ENCODE measurements at places on chromosomes 1 and 21. TPM values are rescaled to one million over a fixed set of nuclear protein-coding genes. Genes with fewer than 3 reads are reported as not detected.

DNA sequence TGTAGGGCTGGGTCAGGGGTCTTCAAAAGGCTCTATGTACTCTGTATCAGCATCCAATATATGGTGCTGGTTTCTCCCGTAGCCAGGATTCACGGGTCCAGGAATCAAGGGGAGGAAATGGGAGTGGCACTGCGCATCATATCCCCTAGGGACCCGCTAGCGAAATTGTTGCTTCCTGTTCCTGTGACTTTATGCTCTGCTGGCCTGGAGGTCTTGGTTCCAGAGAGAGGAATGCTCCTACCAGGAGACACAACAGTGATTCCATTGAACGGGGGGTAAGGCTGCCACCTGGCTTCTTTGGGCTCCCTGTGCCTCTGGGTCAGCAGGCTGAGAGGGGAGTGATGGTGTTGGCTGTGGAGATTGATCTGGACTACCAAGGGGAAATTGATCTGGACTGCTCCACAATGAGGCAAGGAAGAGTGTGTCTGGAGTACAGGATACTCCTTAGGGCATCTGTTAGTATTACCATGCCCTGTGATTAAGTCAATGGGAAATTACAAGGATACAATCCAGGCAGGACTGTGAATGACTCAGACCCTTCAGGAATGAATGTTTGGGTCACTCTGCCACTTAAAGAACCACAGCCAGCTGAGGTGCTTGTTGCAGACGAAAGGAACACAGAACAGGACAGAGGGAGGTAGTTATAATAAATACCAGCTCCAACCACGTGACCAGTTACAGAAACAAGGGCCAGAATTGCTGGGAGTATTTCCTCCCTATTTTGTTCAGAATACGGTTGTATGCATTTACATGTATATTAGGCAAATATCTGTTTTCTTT, 10.2 kb downstream of the SPSB1 start:
- no peaks in the 10 kb centered on the region for H3K36me3 ChIP-seq
- no peak overlapping the region for H3K4me3 ChIP-seq
- H3K4me1 ChIP-seq: no peaks in the 10 kb centered on the region
- no peak for DNase-seq

DNA sequence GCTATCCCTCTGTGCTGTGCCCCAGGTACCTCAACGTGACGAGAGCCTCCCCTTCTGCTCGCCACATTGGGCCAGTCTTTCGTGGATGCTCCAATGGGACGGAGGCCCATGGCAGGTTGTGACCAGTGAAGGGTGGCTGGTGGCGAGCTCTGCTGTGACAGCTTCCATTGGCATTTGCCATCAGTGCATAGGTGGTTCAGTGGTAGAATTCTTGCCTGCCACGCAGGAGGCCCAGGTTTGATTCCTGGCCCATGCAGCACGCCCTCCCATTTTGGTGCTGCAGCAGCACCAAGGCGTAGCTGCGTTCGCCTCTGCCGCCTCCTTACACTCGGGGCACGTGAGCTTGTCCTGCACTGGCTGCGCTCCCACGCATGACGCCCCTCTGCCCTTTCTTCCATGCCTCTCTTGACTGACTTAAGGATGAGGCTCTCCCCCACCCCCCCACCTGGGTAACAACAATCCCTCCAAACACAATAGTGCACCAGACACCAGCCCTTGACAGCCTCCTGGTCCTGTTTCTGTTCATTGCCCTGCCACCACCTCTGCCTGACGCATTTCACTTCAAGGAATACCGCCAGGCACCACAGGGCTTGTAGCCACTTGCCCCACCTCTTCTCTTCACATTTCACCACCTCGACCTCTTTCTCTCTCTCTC, 24.7 kb upstream of the FCGR2A start:
- H3K36me3 ChIP-seq: no peaks in the 10 kb centered on the region
- no peaks in the 10 kb centered on the region for H3K4me1 ChIP-seq
- no peak overlapping the region for H3K4me3 ChIP-seq
- peaks cover 3% of the 10 kb centered on the region for H3K27me3 ChIP-seq
- no peak overlapping the region for H3K27ac ChIP-seq
- no peak for DNase-seq

GRCh38 chr1:145716641-145717345, 2.5 kb upstream of the CD160 start:
- H3K4me1 ChIP-seq: peaks cover 8% of the 10 kb centered on the region
- no peak for DNase-seq
- H3K27me3 ChIP-seq: no peaks in the 10 kb centered on the region

GRCh38 chr1:172448995-172449584, 5.2 kb upstream of the PIGC start:
- H3K4me1 ChIP-seq: peaks cover 27% of the 10 kb centered on the region
- H3K4me3 ChIP-seq: no peak overlapping the region
- no peak overlapping the region for H3K27ac ChIP-seq
- no peaks in the 10 kb centered on the region for H3K27me3 ChIP-seq
- H3K36me3 ChIP-seq: no peaks in the 10 kb centered on the region
- DNase-seq: no peak

- peaks cover 56% of the 10 kb centered on the region for H3K4me1 ChIP-seq
- peak overlapping the region; percentile 94 for H3K4me3 ChIP-seq
- H3K36me3 ChIP-seq: peaks cover 10% of the 10 kb centered on the region
- H3K27me3 ChIP-seq: no peaks in the 10 kb centered on the region
Measured at GRCh38 chr1:85275701-85276214, 674 bp downstream of the BCL10 start.

DNA sequence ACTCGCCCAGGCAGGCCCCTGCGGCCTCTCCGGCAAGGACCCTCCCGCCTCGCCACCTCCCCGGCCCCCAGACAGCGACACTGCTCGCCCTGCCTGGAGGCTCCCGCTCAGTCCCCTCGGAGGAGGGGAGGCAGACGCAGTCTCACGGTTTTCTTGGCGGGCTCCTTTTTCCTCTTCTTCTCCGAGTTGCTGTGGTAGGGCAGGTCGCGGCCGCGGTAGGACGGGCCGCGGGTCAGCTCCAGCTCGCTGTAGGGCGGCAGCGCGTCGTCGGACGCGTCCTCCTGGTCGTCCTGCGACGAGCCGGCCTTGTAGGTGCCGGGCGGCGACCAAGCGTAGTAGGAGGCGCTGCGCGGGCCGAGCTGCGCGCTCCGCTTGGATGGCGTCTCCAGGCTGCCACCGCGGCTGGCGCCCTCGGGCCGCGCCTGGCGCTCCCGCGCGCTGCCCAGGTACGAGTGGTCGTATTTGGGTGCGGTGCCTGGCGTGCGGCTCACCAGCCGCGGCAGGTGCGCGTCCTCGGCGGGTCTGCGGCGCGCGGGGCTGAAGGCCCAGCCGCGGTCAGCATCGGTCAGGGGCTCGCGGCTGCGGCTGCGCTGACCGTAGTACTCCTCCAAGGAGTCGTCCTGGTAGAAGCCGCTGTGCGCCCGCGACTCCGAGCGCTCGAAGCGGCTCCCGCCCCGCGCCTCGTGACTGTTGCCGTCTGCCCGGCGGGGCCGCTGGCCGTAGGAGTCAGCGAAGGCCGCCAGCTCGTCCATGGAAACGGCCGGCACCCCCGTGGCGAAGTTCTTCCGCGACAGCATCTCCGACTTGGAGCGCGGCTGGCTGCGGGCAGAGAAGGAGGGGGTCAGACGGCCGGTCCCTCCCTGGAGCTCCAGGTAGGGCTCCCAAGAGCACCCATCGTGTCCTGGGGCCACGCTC, 44.8 kb upstream of the TADA1 start:
- no peak overlapping the region for H3K27ac ChIP-seq
- DNase-seq: no peak
- H3K27me3 ChIP-seq: no peaks in the 10 kb centered on the region

DNA sequence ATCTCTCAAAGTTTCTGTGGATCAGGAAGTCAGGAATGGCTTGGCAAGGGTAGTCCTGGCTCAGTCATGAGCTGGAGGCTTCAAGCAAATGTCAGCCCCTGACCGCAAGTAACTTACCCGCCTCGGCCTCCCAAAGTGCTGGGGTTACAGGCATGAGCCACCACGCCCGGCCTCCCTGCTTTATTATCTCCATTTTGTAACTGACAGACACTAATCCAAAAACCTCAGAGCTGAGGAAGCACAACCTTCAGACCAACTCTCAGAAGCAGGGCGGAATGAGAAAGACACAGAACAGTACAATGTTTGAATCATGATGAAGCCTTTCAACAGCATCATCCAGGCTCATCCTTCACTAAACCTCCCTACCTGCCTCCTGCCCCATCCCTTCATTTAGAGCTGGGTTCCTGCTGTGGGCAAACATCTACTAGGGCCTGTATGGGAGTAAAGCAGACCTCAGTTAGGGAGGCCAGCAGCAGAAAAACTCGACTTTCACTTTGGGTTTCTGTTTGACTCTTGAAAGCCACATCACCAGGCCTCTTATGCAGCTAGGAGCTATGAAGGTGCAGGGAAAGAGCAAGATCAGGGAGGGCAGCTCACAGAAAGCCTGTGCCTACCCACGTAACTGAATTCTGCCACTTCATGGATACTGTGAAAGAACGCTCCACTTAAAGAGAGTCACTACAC, 84.4 kb upstream of the RAB4A start:
- DNase-seq: no peak
- no peaks in the 10 kb centered on the region for H3K4me1 ChIP-seq

GRCh38 chr1:78061825-78062523, 16.2 kb downstream of the GIPC2 start:
- H3K4me3 ChIP-seq: no peak overlapping the region
- no peaks in the 10 kb centered on the region for H3K36me3 ChIP-seq
- no peaks in the 10 kb centered on the region for H3K4me1 ChIP-seq
- no peak for DNase-seq

DNA sequence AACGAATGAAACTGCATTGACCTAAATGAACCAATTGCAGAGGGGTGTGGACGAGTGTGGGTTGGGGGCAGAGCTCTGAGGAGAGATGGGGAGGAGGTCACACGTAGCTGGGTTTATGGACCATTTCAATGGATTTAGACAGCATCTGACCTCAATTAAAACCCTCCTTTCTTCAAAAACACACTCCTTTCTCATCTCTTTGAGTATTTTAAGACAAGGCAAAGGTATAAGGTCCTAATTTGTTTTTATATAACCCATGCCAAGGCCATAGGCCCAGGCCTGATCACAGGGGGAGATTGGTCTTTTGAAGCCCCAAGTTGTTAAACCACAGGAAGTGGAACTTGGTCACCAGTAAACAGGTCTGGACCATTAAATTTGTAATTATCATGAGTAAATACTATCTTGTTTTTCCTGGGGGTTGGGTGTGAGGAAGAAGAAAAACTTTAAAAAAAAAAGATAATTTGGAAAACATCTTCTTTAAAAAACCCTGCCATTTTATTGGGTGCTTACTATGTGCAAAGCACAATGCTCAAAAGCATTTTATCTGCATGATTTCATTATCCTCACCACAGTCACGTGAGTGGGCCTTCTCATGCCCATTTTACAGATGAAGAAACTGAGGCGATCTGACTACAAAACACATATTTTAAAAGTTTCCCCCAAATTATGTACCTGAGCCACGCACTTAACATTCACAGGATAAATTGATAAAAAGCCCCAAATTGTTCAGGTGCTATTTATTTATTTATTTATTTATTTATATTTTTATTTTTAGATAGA, 8.9 kb upstream of the INAVA start:
- peak overlapping the region; percentile 13 for H3K27ac ChIP-seq
- no peak overlapping the region for H3K4me3 ChIP-seq
- no peaks in the 10 kb centered on the region for H3K27me3 ChIP-seq
- peaks cover 71% of the 10 kb centered on the region for H3K4me1 ChIP-seq
- no peak for DNase-seq

DNA sequence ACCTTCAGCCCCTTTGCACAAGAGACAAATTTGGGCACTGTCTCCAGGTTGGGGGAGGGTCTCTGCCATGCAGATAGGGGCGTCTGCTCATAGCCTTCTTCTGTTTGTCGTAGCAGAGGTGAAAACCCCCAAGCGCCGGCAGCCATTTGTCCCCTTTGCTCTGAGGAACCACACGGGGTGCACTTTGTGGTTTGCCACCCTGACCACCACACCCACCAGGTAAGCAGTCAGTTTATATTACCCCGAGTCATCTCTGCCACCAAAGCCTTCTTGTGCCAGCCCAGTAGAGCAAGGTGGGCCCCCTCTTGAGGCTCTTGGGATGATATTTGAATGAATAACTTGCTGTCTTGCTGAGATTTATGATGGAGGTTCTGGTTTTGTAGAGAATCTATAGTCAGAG, 111.8 kb downstream of the VPS13D start:
- H3K27me3 ChIP-seq: no peaks in the 10 kb centered on the region
- H3K36me3 ChIP-seq: peaks cover 8% of the 10 kb centered on the region

GRCh38 chr1:166822385-166822784, 16.9 kb upstream of the POGK start:
- no peak overlapping the region for H3K4me3 ChIP-seq
- no peaks in the 10 kb centered on the region for H3K27me3 ChIP-seq
- no peaks in the 10 kb centered on the region for H3K4me1 ChIP-seq
- no peaks in the 10 kb centered on the region for H3K36me3 ChIP-seq
- H3K27ac ChIP-seq: no peak overlapping the region
- no peak for DNase-seq

DNA sequence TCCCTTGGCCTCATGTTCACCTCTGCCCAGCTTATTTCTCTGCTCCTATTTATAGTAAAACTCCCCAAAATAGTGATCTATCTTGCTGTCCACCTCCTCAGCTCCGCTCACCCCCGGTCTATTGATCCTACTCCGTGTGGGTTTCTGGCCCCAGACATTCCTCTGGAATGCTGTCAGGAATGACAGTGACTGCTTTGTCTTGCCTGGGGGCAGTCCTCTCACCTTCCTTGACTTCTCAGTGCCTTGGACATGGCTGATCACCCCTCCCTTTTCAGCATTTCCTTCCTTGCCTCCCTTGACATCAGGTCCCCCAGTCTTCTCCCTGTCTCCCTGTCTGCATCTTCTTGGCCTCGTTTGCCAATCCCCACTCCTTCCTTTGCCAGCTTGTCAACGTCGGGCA, 108.1 kb upstream of the BACE2 start:
- no peaks in the 10 kb centered on the region for H3K4me1 ChIP-seq
- no peak overlapping the region for H3K27ac ChIP-seq
- H3K36me3 ChIP-seq: no peaks in the 10 kb centered on the region
- no peak for DNase-seq
- H3K27me3 ChIP-seq: no peaks in the 10 kb centered on the region
- H3K4me3 ChIP-seq: no peak overlapping the region

DNA sequence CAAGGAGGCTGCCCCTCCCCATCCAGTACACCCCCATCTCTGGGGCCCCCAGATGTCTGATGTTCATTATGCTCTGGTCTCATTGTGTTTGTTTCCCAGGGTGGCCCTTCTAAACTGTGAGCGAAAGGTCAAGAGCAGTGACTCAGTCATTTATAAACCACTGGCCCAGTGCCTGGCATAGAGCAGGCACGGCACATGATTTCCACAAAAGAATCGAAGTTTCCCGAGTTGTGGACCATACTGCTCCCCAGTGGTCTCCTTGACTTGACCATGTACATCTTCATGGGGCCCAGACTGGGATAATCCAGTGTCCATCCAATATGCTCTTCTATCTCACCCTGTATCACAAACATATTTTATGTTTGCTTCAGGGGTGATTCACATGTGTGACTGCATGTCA, 153.3 kb downstream of the NR5A2 start:
- DNase-seq: no peak
- H3K27me3 ChIP-seq: no peaks in the 10 kb centered on the region
- H3K27ac ChIP-seq: no peak overlapping the region
- peaks cover 8% of the 10 kb centered on the region for H3K4me1 ChIP-seq
- no peaks in the 10 kb centered on the region for H3K36me3 ChIP-seq

GRCh38 chr1:89780721-89781120, 40.1 kb upstream of the LRRC8D start:
- H3K4me1 ChIP-seq: peaks cover 21% of the 10 kb centered on the region
- peak; percentile 40 for DNase-seq

- H3K4me1 ChIP-seq: no peaks in the 10 kb centered on the region
- no peaks in the 10 kb centered on the region for H3K36me3 ChIP-seq
- no peak overlapping the region for H3K4me3 ChIP-seq
- no peak overlapping the region for H3K27ac ChIP-seq
- H3K27me3 ChIP-seq: peaks cover 5% of the 10 kb centered on the region
Measured at GRCh38 chr21:37636152-37636860, 269.7 kb downstream of the DYRK1A start.

Gene E2F2
- 1.1 TPM for total RNA-seq
